ENCODE measurements at places on chromosomes 13 and 19. TPM values are rescaled to one million over a fixed set of nuclear protein-coding genes. Genes with fewer than 3 reads are reported as not detected.

The MYO1F gene
- total RNA-seq = 0.33 TPM

The NRTN gene
- 0.80 TPM for total RNA-seq

The ZNF583 gene
- total RNA-seq = 6.1 TPM

DNA sequence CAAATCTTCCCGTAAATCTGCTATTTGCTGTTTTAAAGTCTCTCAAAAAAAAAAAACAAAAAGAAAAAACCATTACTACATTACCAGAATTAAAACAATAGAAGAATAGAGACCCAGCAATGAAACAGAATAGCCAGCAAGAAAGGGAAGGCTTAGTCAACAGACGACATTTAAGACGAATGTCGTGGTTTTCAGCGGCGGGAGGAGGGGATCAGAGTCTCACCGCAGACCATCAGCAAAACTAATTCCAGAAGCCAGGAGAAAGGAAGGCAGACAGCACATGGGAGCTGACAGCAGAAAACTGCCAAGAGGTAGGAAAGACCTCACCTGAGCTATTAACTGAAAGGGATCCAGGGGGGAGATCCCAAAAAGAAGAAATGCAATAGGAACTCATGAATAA is 128.9 kb downstream of the RNF17 start:
- no peak overlapping the region for H3K27ac ChIP-seq
- no peaks in the 10 kb centered on the region for H3K4me1 ChIP-seq
- H3K27me3 ChIP-seq = no peaks in the 10 kb centered on the region

- no peaks in the 10 kb centered on the region for H3K36me3 ChIP-seq
- H3K4me3 ChIP-seq = no peak overlapping the region
Measured at GRCh38 chr13:82323101-82323500, 1559.2 kb downstream of the SLITRK1 start.

DNA sequence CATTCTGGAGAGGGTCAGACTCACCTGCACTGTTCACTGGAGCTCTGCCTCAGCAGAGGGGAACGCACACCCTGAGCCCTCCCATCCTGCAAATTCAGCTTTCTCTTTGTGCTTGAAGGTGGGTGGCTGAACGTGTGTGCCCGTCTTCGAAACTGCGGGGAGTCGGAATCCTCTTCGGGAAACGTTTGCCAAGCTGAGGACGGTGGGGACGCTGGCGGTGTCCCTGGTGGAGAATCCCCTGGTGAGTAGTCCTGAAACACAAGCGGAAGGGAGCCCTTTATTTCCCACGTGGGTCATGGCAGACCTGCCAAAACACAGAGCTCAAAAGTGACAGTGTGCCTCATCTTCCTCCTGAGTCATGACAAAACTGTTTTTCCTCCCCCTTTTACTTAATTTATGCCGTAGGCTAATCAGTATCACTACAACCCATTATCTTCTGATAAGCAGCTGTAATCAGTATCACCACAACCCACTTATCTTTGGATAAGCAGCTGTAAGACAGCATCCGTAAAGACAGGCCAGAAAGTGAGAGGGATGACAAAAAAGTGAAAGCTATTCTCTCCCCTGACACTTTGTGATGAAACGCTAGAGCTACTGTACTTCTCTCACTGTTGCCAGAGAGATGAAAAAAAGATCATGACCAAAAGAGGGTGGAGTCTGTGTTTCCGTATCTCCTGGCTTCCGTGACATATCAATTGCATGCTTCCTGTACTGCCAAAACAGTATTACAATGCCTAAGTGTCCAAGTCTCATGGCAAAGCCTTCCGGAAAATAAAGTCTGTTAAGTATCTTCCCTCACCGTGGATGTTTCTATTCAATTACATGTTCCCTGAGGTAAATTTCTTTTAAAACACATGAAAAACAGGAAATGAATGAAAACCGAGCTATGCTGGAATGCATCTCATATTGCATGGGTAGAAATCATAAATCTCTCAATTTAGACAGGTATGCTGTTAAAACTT is 155.5 kb downstream of the TBC1D4 start:
- H3K36me3 ChIP-seq = no peaks in the 10 kb centered on the region
- no peak overlapping the region for H3K4me3 ChIP-seq
- H3K4me1 ChIP-seq = no peaks in the 10 kb centered on the region
- no peak overlapping the region for H3K27ac ChIP-seq
- no peak for DNase-seq
- H3K27me3 ChIP-seq = no peaks in the 10 kb centered on the region

The CCDC169 gene
- 2.3 TPM for total RNA-seq

The SHD gene
- total RNA-seq = 0.46 TPM

GRCh38 chr13:86585835-86586234 is 786.6 kb upstream of the SLITRK6 start:
- no peak overlapping the region for H3K4me3 ChIP-seq
- H3K27me3 ChIP-seq = no peaks in the 10 kb centered on the region
- DNase-seq = no peak
- H3K27ac ChIP-seq = no peak overlapping the region

The BEST2 gene
- total RNA-seq = not detected

The GPR108 gene
- total RNA-seq = 43.0 TPM

GRCh38 chr13:33554919-33555791 is 262.8 kb upstream of the RFC3 start:
- H3K4me3 ChIP-seq = no peak overlapping the region
- no peaks in the 10 kb centered on the region for H3K4me1 ChIP-seq
- H3K27me3 ChIP-seq = no peaks in the 10 kb centered on the region
- no peak overlapping the region for H3K27ac ChIP-seq

The ZNF256 gene
- total RNA-seq = 10.1 TPM

Data from Panc1 (cell line).